ENCODE measurements at places on chromosomes 3 and 15. TPM values are rescaled to one million over a fixed set of nuclear protein-coding genes. Genes with fewer than 3 reads are reported as not detected.

DNA sequence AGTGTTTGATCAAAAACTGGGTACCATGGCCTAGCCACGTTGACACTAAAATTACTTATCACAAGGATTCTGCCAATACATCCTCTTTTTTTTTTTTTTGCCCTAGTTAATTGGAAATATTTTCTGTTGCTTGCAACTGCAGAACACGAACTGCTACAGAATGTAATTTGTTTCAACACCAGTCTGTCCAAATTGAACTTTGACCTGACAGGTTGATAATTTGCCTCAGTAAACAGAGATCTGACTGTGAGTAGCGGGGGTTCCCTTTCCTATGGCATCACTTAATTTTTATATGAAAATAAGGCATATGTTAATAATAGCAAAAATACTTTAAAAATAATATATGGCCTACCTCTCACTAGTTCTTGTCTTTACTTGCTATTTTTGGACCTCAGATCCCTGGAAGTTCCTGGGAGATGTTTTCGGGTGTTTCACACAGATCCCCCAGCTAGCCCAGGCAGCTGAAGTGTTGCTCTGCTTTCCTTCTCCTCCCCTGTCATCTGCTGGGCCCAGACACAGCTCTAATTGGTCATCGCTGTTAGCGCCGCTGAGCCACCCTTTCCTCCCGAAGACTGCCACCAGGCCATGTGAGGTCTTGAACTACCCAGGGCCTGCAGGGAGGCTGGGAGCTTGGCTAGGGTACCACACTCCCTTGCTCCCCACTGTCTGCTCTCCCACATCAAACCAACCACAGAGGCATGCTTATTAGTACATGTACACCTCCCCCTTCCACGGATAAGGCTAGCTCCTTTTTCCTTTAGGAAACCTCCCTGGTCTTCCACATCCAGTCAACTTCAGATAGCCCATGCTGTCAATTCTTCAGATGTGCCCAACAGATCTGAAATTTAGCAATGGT is 89.8 kb upstream of the RNF7 start:
- no peaks in the 10 kb centered on the region for H3K4me1 ChIP-seq
- no peaks in the 10 kb centered on the region for H3K36me3 ChIP-seq
- DNase-seq = no peak
- H3K27me3 ChIP-seq = no peaks in the 10 kb centered on the region
- H3K27ac ChIP-seq = no peak overlapping the region
- H3K4me3 ChIP-seq = no peak overlapping the region

DNA sequence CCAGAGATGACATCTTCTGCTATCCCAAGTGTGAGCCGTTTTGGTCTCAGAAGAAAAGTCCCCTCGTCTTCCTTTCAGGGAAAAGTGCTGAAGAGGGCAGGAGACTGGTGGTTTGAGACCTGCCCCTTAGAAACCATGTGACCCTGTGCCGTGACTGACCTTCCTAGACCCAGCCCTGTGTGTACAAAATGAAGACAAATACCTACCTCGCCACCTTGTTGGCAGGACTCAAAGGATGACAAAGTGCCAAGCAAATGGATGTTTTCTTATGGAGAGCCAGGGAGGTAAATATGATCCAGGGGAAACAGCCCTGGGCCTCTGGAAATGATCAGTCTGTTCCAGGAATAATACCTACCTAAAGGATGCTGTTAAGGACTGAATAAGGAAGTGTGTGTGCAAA is 41.3 kb downstream of the FAM174B start:
- no peaks in the 10 kb centered on the region for H3K27me3 ChIP-seq
- no peaks in the 10 kb centered on the region for H3K4me1 ChIP-seq
- no peak overlapping the region for H3K27ac ChIP-seq
- DNase-seq = no peak
- no peak overlapping the region for H3K4me3 ChIP-seq
- no peaks in the 10 kb centered on the region for H3K36me3 ChIP-seq

GRCh38 chr3:36317915-36318314 is 62.4 kb upstream of the STAC start:
- H3K4me3 ChIP-seq = no peak overlapping the region
- no peaks in the 10 kb centered on the region for H3K36me3 ChIP-seq
- no peak for DNase-seq
- H3K27me3 ChIP-seq = no peaks in the 10 kb centered on the region
- no peak overlapping the region for H3K27ac ChIP-seq

The VIPR1 gene
- 3.1 TPM for total RNA-seq

The RIOX2 gene
- total RNA-seq = 8.7 TPM

- H3K4me3 ChIP-seq = no peak overlapping the region
- H3K36me3 ChIP-seq = peaks cover 52% of the 10 kb centered on the region
- H3K27ac ChIP-seq = peak overlapping the region; percentile 51
- H3K4me1 ChIP-seq = no peaks in the 10 kb centered on the region
- no peaks in the 10 kb centered on the region for H3K27me3 ChIP-seq
These were observed 27.2 kb downstream of the INTS14 start for GRCh38 chr15:65583701-65584100.

The FSTL1 gene
- total RNA-seq = 1.9 TPM

Measured in natural killer cell (primary cell).